ENCODE measurements at places on chromosomes 3 and 15.

DNA sequence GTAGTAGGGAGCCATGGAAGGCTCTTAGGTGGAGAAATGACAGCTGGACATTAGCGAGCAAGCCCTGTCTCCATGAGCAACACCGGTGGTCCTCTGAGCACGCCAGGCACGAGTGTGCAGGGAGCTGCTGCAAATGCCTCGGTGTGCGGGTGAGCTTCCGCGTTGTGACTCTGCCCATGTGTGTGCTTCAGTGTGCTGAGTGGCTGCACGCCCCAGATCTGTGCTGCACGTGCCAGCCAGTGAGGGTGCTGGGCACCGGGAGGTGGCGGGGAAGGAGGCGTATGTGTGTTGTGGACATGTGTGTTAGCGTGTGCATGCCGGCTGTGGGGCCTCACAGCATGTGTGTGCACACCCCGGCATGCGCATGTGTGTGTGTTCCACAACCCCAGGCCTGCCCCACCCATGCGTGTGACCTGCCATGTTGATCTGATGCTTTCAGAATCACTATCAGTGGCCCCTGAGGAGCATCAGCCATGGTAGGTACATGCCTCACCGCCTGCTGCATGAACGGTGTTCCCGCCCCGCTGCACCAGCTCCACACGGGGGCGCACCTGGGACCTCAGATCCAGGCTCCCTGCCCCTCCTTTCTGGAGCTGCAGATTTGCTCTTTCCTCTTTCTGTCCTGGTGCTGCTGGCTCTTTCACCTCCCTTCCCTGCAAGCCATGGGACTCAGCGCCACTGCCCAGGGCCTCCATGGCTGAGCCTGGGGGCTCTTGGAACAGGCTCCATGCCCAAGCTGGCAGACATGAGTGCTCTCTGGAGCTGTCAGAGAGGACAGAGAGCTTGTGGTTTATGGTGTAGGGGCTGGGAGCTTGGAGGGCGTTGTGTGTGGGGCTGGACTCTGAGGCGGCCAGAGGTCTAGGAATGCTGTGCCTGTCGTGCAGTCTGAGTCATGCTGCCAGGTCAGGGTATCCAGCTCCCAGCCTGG, 169.4 kb downstream of the TBC1D2B start:
- no peak for DNase-seq

- no peak for DNase-seq
Measured at GRCh38 chr3:154062513-154062912, 58.7 kb upstream of the ARHGEF26 start.

GRCh38 chr3:59680919-59681318, 631.1 kb upstream of the CFAP20DC start:
- no peak for DNase-seq

- DNase-seq: no peak
Measured at GRCh38 chr3:88141458-88142083, 8.2 kb upstream of the C3orf38 start.

- DNase-seq: peak; percentile 70
Measured at GRCh38 chr3:39346785-39347585, 17.5 kb downstream of the CCR8 start.

DNA sequence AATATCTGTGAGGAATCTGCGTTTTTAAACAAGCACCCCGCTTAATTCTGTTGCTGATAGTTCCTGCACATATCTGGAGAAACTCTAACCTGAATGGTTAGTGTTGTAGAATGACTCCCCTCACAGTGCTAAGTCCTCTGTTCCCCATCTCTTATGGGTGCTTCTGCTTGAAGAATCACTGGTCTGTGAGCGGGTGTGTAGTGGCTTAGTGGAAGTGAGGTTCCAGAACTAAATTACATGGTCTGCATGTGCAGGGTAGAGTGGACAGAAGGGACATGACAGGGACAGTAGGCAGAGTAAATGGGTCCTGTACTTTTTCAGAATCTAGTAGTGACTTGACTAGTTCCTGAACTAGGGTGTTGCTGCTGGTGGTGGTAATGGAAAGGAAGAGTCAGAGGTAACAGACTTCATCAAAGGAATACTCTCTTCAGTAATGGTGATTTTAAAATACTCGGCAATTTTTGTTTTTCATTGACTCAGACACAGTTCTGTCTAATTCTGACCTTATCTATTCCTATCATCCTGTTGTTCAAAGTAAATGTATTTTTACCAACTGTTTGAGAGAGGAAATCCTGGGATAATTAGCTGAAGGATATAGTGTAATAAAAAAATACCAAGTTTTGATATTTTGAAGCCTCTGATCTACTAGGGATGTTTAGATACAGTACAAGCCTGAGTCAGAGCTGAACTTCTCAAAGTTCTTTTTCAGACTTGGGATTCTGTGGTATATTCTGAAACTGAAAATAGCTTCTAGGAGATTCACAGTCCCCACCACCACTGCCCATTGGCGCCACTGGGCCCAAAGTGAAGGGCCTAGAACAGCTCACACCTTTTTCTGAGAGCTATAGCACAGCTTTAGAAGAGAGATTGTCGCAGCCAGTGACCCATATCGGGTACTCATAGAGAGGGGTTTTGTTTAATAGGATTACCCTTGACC, 55.5 kb downstream of the FNDC3B start:
- DNase-seq: peak; percentile 79

GRCh38 chr15:39761006-39761405, 21.6 kb downstream of the FSIP1 start:
- DNase-seq: no peak

- no peak for DNase-seq
Measured at GRCh38 chr3:88960019-88960418, 147.4 kb upstream of the EPHA3 start.

GRCh38 chr3:13626396-13626795, 77.5 kb downstream of the FBLN2 start:
- DNase-seq: no peak

DNA sequence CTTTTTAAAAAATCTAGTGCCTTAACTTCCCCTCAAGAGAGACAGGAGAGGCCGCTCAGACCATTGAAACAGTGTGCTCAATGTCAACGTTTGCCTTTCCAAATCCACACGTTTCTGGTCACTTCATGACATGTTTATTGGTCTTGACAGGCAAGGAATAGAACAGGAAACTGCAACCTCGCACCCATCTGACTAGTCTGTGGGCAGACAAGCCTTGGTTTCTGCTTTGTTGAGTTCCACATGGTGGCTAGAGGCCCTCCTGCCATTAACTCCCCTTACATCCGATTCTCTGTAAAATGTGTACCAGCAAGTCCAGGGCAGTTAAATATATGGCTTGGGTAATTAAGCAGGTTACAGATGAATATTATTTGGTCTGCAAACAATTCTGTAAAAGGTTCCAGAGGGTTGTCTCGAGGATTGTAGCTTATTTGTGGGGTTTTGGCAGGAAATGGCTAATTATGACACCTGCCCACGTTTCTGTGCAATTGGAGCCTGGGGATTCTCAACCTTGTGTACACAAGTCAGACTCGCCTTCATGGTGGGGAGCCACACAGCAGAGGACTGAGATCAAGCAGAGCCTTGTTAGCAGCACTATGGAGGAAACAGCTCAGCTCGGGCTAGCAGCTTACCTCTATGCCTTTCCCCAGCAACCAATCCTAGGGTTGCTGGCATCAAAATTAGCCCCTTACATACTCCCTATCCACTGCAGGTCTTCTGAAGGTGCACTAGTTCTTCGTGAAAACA, 317.5 kb upstream of the IGF1R start:
- DNase-seq: no peak

DNA sequence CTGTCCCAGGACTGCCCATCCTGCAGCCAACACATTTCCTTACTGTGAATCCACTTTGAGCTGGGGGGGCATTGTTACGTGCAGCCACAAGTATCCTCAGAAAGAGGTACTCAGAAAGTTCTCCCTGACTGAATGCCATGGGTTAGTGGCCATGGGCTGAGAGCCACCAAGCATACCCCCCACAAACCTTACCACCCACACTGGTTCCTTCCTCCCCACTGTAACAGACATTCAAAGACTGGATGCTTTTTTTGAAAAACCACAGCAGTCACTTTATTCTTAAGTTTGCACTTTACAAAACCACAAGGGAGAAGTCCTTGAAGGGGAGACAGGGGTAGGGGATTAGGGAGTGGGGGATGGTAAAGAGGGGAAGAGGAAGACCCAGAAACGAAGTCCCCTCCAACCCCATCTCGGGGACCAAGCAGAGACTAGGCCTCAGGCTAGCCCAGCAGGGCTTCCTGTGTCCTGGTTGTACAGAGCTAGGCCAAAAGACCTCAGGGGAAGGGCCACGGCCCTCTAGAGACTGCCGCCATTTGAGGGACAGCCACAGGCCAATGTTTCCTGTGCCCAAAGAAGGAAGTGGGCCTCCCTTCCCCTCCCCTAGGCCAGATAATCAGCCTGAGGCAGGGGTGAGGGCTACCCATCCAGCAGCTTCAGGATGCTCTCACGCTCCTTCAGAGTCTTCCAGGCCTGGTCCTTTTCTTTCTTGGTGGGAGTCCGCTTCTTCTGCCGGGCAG, 10.1 kb upstream of the CAMK1 start:
- peak; percentile 81 for DNase-seq

GRCh38 chr15:40449275-40449674, 8.5 kb downstream of the BAHD1 start:
- DNase-seq: no peak

GRCh38 chr3:20822251-20822650, 636.2 kb upstream of the SGO1 start:
- DNase-seq: no peak

DNA sequence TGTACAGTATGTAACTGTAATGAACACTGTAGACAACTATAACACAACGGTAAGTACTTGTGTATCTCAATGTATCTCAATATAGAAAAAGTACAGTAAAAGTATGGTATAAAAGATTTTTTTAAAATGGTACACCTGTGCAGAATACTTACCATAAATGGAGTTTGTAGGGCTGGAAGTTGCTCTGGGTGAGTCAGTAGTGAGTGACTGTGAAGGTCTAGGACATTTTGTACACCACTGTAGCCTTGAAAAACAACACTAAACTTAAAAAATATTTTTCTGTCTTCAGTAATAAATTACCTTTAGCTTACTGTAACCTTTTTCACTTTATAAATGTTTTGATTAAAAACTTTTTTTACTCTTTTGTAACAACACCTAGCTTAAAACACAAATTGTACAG, 142.9 kb downstream of the ATG7 start:
- no peak for DNase-seq

DNA sequence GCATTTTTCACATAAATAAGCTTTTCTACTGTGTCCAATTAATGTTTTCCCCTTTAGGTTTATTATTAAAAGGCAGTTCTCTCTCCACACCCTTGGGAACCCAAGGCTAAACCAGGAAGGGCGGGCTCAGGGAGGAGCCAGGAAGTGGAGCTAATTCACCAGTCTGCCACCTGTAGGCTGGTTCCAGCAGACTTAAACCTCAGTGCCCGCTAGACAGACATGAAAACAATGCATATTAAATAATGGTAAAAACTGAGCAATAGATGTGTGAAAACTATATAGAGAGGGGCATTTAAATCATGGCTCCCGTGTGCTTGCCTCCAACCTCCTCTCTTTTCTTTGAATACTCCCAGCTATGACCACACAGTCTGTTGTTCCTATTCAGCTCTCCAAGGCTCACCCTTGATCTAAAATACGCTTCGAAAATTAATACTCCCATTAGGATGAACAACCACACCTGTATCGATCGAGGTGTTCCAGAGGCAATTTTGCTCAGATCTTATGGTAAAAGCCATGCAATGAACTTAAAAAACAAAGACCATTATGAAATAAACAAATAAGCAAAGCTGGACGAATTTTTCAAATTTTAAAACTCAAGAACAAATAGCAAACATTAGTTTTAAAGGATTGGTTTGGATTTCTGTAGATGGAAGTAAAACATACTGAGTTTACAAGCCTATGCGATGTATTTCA, 253.3 kb downstream of the TJP1 start:
- DNase-seq: no peak

DNA sequence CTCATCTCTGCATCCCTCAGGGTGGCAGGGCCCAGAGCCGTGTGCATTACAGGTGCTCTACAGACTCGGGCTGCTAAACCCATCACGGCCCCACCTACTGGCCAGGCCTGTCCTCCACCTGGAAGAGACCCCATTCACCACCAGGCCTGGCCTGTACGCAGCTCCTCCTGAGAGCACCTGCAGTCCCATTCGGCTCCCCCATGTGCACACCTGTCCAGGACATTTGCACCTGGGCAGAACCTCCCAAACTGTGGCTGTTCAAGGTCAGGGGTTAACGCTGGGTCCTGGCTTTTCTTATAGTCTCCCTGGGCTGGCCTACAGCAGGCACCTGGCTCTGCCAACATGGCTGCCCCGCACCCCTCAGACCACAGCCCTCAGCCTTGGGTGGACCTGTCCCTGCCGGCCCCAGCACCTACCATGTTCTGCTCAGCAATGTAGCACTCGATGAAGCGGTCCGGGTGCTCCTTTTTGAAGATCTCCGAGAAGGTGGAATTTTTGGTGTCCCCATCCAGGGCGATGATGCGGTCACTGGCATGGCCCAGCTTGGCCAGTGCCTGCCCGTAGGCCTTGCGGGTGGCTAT, 25.7 kb downstream of the TKT start:
- no peak for DNase-seq

GRCh38 chr3:30628205-30628900, 22.0 kb downstream of the TGFBR2 start:
- DNase-seq: no peak

- DNase-seq: no peak
Measured at GRCh38 chr3:137335478-137335877, 377.7 kb downstream of the IL20RB start.

GRCh38 chr3:70737666-70738290, 425.3 kb upstream of the MDFIC2 start:
- DNase-seq: no peak

- no peak for DNase-seq
Measured at GRCh38 chr15:40111888-40112287, 3.2 kb upstream of the BMF start.

GRCh38 chr3:197737319-197737649, 580 bp upstream of the RUBCN start:
- no peak for DNase-seq

GRCh38 chr3:58731673-58732072, 65.1 kb upstream of the FAM3D start:
- no peak for DNase-seq

GRCh38 chr15:40891810-40892446, 2.3 kb upstream of the VPS18 start:
- peak; percentile 81 for DNase-seq

GRCh38 chr3:154430014-154430413, at the start of gene GPR149:
TSS of gene GPR149 (minus strand) at chr3:154430190. CDS start at chr3:154429615, 575 bp downstream.
- DNase-seq: no peak

All from activated CD4-positive, alpha-beta T cell treated with anti-CD3 and anti-CD28 coated beads, Interleukin-2, amount 10 ng/mL, durations not matched to agents 24 days and 14 days (primary cell).